ENCODE measurements at places on chromosomes 6 and 20. TPM values are rescaled to one million over a fixed set of nuclear protein-coding genes. Genes with fewer than 3 reads are reported as not detected.

PPP1R3D gene
- 8.2 TPM for total RNA-seq

TFAP2B gene
- not detected for total RNA-seq

DNA sequence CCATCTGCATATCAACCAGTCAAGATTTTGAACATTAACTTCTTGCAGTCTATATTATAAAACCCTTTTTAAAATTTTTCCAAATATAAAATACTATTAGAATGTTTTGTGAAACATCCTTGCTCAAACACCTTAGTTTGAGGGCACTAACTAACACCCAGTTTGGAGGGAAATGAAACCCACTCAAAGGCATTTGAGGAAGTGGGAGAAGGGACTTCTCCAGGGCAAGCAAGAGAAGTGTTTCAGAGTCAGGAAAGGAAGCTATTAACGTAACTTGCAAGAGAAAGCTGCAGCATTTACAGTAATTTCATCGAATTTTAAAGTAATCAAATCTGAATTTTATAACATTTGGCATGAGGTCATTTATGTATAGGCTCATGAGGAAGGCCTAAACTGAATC is 21.3 kb downstream of the MTFR2 start:
- DNase-seq: no peak

SASH1 gene
- 118 TPM for total RNA-seq

DNA sequence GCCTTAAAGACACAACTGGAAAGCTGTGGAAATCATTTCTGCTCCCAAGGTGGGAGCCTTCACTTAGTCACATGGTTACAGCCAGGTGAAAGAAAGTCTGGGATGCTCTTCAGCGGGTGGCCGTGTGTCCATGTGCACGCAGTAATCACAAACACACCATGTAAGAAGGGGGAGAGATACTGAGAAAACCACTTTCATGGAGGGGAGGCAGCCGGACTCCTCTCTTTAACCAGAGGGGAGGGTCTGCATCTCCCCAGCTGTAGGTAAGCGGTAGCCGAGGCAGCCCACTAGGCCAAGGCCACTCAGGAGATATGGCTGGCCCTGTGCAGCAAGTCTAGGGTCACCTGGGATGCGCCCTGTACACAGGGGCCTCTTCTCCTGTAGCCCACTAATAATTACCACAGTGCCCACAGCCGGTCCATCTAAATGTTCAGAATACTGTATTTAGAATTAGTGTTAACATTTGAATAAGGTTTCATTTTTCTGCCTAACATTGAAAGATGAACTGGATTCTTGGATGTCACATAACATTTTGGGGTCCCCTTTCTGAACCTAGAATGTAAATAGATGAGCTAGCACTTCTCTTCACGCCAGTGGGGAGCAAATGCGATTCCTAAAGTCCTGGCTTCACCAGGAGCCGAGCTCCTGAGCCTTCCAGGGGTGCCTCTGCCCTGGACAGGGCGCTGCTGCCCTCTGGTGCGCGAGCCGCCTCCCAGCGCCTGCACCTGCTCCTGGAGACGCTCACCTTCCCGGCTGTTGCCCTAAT is 15.9 kb downstream of the GPR31 start:
- DNase-seq: no peak

GRCh38 chr20:52959125-52959524 is 13.0 kb upstream of the TSHZ2 start:
- no peak for DNase-seq

DNA sequence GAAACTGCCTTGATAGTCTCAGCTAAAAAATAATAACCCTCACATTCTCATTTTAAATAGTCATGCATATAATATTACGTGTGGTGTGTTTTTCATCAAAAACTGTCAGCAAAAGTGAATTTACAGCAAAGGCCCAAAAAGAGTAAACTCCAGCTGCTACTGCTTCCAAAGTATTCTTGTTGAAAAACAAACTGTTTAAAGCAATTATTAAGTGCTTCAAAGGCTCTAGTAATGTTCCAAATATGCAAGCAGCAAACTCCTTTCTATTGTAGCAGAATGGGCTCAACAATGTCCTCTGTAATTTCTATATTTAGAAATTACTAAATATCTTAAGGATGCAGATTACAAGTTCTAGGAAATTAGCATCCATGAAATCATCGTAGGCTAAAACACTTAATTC is 280.0 kb upstream of the TBX18 start:
- DNase-seq: no peak

EDEM2 gene
- 15.4 TPM for total RNA-seq

GRCh38 chr20:25296094-25297093 is 48.5 kb downstream of the PYGB start:
- no peak for DNase-seq

- DNase-seq: no peak
Measured at GRCh38 chr6:79814940-79815339, 132.4 kb downstream of the ELOVL4 start.

GRCh38 chr6:17250237-17250636 is 30.9 kb upstream of the RBM24 start:
- DNase-seq: no peak

DNA sequence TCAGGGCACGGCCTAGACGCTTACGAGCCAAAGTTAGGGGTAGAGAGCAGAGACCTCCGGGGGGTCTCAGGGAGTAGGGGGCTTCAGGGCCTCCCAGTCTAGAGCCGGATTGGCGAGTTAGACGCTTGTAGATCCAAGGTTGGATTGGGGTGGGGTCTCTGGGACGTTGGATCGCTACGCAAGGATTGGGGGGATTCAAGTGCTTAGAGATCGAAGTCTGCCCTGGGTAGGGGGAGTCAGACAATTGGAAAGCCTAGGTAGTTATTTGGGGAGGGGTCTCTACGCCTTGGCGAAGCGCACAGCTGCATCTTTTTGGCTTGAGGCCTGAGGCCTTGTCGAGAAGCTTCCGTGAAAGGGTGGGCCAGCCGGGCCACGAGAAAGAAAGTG is 469 bp downstream of the STX16 start:
- DNase-seq: no peak

HAO1 gene
- total RNA-seq: not detected

STMND1 gene
- 0.27 TPM for total RNA-seq

DNA sequence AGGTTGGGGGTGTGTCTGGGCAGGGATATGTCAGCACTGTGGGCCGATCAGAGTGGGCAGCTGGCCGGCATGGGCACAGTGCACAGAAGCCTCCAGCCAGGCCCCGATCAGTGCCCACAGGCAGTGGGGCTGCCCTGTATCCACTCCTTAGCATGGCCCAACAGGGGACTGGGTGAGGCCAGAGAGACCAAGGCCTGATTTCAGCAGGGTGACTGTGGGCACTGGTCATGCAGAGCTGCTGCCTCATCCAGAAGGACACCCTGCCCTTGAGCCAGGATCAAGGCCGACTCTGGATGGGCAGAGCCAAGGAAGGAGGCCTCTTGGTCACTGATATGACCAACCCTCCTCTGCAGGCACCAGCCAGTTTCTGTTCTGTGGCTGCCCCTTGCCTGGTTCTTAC is 159.7 kb downstream of the CDH4 start:
- DNase-seq: no peak

WASF1 gene
- 9.6 TPM for total RNA-seq

All from sciatic nerve (tissue), 2 donors.